NCI-H187 treated with DMSO at 0.1 percent for 48 hours (cell line): ENCODE measurements at places on chromosomes 16 and 17.

DNA sequence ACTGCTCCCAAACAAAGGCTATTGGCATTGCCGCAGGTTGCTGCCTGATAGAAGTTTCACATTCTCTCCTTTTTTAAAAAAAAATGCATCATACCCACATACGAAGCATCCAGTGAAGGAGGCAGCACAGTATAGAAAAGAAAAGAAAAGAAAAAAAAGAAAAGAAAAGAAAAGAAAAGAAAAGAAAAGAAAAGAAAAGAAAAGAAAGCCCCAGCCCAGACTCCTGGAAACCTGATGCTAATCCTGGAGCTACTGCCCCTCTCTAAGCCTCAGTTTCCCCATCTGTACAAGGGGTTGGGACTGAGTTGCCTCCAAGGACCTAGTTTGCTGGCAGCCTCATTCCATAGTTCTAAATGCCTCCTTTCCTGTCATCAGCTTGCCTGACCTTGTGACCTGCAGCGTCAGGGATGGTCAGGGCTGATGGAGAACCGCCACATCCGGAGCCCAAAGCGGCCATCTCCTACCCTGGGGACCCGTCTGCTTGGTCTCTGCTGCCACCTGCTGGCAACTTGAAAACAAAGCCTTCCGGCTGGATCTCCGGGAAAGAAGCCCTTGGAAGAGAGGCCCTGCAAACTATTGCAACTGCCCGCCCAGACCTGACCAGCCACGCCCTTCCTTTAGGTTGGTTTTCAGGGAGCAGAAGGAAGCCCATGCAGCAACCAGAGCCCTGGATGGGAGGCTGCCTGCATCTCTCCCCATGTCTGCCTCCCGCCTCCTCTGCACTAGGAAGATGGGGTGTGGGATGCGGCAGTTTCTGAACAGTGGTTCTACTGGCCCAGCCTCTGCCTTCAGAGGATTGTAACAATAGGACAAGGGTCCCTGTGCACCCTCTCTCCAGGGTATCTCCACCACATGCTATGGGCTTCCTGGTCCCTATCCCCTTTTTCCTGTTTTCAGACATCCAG, 13.0 kb downstream of the AIPL1 start:
- DNase-seq = peak; percentile 14

- DNase-seq = no peak
Measured at GRCh38 chr17:9475101-9475658, 100.4 kb downstream of the STX8 start.

GRCh38 chr16:78704416-78704815, 605.0 kb downstream of the WWOX start:
- no peak for DNase-seq

DNA sequence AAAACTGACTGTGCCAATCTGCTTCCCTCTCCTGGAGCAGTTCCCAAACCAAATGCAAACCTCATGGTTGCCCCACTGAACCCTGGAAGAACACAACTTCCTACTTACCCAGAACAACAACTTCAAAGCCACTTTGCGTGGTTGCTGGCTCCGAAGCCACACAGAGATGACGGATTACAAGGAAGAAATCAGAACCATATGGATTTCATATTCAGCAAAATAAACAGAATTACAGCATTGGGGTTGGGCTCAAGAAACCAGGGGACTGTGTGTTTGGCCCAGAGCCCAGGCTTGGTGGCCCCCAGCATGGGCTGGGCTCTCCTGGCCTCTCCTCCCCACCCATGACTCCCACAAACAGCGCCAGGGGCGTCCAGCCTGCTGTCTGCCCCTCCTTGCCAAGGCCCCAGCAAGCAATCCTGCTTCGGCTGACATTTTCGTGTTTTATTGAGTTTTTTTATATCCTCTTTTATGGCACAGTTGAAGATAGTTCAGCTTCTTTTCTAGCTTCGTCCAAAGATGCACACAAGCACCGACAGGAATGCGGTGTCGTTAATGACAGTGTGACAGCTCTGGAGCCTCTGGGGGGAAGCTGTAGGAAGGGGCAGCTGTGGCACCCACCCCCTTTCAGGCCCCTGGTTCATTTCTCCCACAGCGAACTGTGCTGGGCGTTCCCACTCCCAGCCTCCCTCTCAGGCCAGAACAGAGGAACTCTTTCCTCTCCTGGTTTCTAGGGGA, 137.1 kb downstream of the GAS7 start:
- DNase-seq = no peak
